Urothelium cell line (cell line): ENCODE measurements at places on chromosomes 12 and 14.

GRCh38 chr12:80823393-80823792 lies 106.7 kb downstream of the MYF5 start:
- DNase-seq: no peak

- DNase-seq: no peak
Measured at GRCh38 chr14:76328457-76329137, 47.3 kb upstream of the ESRRB start.

DNA sequence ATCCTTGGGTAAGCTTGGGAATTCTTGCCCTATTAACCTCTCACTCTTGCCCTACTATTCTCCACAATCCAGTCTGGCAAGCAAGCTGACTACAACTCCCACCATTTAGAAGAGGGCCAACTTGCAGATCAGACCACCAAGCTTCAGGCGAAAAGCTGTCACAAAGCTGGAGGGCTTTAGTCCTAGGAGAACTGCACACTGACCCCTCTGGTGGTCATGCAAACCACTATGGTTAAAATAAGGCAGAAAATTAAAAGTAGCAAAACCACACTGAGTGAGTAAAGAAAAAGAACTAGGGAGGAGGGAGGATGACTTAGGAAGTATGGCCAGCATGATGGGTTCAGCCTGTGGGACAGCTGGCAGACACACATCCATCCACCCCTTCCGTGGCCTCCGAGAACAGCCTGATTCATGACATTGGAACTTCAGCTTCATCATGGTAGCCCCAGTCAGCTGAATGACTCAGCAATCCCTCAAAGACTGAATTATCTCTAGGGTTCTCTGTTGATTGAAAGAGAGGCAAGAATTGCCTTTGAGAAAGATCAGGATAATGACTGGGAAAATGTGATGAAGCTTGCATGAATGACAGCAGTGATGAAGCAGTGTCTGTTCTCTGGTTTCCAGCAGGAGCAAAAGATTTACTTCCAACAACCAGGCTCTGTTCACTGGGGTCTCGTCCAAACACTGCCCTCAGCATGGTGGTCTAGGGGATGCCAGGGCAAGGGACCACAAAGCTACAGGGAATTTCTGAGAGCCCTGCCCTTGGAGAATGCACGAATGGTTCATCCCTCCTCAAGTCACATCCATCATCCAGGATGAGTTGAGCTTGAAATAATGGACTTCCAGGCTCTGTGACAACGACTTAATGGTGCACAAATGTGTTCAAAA lies 24.4 kb downstream of the PITPNM2 start:
- DNase-seq: peak; percentile 94

GRCh38 chr14:104254735-104255400 lies 116.5 kb downstream of the KIF26A start:
- DNase-seq: no peak

GRCh38 chr14:53027041-53027440 lies 76.2 kb upstream of the FERMT2 start:
- DNase-seq: no peak

DNA sequence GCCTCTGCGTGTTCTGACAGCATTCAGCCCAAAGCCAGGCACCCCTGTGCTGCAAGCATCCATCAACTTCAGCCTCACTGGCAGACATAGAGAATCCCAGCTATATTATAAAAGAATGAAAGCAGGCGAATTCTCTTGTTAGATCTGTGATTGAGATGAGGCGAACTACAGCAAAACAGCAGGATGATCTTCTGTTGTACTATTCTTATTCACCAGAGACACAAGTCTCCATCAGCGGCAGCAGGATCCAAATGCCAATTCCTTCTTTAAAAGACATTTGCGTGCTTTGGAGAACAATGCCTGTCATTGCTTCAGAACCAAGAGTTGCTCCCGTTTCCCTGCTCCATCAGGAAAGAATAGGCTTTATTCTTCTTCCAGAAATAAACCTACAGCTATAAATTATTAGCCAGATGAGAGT lies 188.9 kb downstream of the SLC41A2 start:
- DNase-seq: no peak

- DNase-seq: no peak
Measured at GRCh38 chr14:94011795-94012194, 14.3 kb upstream of the OTUB2 start.

GRCh38 chr12:91490667-91491311 lies 308.2 kb upstream of the DCN start:
- DNase-seq: no peak

DNA sequence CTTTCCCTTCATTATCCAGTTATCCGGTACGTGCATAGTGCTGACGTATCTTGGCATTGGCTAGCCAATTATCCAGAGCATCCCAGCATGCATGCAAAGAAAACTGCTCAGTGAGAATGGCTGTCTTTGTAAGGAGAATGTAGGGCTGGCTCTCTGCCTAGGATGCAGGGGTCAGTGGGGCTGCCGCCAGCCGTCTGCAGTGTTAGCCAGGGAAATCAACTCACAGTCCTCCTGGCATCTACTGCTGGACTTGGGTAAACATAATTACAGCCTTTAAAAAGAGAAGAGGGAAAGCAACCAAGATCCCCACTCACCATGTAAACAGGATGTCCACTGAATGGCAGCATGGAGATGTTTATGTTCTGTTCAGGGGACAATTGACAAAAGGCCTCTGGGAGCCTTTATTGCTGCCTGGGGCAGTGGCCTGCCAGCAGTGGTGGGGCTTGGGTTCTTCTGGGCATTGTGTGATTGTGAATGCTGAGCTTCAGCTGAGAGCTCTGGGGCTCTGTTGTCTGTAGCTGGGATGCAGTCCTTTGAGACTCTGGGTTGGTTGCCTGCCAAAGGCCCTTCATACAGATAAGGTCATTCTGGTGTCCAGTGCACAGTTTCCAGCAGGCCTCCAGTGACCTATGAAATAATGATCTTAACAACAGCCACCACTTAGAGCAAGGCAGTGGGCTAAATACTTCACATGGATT lies 121.8 kb downstream of the TBC1D30 start:
- no peak for DNase-seq

DNA sequence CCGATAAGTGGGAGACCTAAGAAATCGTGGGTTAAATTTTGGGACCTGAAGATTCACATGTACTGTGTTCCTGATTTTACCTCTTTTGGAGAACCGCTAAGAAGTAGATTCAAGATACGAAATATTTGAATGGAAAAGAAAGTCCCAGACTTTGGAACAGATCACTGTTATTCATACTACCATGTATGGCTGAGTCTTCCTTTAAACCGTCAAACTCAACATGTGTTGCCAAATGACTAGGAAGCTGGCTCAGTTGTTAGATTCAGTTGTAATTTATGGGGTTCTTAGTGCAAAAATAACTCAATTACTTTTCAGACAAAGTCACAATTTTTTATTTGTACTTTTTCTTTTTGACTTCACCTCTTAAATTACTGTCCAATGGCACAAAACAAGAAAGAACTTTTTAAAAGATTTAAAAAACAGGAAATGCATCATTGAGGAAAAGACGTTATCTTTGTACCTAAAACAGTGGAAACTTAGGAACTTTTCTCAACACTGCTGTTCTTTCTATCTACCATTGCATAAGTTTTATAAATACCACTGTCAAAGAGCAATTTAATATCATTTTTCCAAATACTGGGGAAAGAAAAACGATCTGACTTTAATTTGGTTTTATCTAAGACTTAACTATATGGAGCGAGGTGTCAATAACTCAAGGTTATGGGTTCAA lies 15.7 kb downstream of the RERG start:
- no peak for DNase-seq
